ENCODE measurements at places on chromosomes 6 and 20.

DNA sequence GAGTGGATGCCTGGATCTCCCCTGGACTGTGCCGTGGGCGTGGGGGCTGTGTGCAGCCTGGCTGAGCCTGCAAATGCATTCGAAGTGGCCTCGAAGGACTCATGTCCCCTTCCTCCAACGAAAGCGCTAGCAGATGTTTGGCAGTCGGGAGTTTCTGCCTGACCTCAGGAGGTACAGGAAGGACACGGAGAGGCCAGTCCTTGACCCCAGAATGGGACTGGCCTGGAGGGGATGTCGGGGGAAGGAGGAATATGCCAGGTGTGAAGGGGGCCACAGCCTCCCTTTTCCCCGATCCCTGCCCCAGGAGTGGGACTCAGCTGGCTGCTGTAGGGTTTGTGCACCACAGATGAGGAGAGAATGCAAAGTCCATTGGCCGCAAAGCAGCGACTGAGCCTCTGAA lies 45.6 kb downstream of the APCDD1L start:
- DNase-seq = no peak

DNA sequence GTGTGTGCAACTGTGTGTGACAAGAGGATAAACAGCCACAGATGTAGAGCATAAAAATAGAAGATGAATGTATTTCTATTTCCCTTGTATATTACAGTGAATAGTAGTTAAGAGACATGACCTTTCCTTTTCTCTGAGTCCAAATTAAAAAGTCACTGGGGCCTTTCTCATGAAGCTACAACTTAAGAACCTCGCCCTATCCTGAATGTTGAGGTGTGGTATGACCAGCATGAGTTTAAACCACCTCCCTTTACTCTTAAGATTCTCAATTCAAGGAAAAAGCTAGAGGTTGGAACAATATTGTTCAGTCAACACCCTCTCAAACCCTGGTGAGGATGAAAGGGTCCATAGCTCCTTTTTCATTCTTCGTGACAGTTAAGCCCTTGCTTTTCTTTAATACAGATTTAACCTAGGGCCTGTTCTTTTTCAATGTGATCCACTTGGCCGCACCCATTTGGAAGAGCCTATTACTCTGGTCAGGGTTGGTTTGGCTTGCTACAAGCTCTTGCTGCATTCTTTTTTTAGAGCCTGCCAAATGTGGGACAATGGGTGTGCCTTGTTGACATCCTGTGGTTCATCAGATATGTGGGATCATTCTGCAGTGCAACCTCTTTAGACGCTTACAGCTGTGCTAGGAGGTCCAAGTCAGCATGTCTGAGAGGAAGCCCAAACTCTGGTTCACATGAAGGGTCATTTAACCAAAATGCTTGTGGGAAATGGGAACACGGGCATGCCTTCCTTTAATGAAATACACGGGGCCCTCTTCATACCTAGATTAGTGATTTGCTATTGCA lies 290.0 kb downstream of the HAO1 start:
- DNase-seq = no peak

DNA sequence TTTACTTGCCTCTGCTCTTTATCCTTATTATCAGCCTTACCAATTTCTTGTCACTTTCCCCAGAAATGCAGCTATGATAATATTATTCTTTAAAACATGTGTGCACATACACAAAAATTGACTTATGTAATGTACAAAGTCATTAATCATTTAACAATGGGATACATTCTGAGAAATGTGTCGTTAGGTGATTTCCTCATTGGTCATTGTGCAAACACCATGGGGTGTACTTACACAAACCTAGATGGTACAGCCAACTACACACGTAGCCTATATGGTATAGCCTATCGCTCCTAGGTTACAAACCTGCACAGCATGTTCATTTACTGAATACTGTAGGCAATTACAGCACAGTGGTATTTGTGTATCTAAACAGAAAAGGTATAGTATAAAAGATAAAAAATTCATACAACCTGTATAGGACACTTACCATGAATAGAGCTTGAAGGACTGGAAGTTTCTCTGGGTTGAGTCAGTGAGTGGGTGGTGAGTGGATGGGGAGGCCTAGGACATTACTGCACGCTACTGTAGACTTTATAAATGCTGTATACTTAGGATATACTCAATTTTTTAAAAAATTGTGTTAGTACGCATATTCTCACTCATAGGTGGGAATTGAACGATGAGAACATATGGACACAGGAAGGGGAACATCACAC lies 56.9 kb downstream of the HIVEP1 start:
- DNase-seq = no peak

DNA sequence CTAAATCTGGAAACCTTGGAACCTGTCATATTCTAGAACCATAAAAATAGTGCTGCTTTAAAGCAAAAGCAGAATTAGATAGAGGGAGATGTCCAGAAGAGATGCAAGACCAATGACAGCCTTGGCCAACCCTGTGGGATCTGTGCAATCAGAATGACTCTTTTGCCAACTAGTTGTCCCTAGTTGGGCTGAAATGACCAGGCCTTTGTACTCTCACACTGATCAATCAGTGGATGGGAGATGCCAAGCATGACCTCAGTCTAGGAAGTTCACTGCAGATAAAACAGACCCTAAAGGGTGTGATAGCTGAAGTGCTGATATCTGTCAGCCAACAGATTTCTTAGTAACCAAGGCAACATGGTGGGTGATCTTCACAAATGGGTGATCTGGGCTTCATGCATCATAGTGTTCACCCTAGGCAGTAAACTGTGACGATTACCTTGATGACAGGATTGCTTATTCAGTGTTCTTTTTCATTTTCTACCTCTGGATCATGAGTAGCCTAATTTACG lies 52.1 kb downstream of the BCKDHB start:
- DNase-seq = no peak

DNA sequence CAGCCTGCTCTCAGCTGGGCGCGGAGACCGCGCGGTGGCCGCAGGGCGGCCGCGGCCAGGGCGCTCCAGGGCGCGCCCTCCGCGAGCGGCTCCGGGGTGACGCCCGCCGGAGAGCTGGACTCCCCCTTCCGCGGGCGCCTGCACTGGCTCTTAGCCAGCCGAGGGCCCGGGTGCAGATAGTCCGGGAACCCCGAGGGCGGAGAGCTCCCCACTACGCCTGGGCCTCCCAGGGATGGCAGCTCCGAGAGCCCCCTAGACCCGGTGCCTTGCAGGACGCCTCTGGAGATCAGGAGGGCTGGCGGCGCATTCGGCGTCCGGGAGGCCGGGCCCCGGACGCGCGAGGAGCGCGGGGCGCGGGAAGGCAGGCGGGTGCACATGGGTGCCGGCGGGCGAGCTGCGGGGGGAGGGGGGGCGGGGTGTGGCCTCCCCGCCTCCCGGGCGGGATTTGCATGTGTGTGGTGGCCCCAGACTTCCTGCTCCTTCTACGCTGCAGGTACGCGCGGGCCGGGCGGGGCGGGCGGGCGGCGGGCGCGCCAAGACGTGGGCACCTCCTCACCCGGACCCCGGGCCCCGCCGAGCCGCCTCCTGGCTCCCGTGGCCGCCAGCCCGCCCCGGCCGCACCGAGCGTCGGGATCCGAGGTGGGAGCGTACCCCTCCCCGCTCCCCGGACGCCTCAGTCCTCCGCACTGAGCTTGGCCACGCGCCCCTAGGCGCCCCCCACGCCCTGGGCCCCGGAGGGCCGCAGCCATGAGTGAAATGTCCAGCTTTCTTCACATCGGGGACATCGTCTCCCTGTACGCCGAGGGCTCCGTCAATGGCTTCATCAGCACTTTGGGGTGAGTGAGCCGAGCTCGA lies at the start of gene ITPR3:
TSS of gene ITPR3 (plus strand) at position 467 of the 855 bp plus-strand sequence. CDS start at position 748, 281 bp downstream.
- DNase-seq = peak; percentile 30

DNA sequence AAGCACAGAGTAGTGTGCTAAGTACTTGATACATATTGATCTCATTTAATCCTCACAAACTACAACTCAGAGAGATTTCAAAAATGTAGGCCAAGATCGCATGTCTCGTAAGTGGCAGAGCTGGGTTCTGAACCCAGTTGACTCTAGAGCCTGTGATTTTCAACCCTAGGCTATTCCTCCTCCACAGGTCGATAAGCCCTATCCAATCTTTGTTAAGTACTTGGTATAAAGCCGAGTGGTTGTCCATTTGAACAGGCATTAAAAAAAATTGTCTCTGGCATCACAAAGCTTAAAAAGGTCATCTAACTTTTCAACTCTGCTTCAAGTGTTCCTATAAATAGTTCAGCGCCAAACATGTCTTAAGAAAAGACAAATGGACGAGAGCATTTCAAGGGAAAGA lies 37.4 kb downstream of the LYRM4 start:
- DNase-seq = no peak

- DNase-seq = no peak
Measured at GRCh38 chr6:89612121-89612520, 26.4 kb downstream of the LYRM2 start.

DNA sequence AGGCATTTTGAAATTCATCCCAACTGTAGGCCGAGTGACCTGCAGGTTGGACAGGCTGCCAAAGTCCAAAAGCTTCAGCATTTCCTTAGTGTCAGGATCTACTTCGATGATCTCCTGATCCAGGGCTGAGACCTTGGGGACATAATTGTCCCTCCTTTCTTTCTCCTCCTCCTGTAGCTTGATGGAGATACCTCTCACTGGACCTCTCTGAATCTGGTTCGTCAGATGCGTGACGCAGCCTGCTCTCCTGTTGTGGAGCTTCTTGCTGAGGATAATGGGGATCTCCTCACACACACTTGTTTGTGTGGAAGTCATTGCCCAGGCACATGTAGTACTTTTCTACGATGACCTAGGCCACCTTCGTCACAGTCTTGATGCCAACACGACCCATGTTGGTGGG lies 1.5 kb upstream of the MAS1L start:
- DNase-seq = no peak

DNA sequence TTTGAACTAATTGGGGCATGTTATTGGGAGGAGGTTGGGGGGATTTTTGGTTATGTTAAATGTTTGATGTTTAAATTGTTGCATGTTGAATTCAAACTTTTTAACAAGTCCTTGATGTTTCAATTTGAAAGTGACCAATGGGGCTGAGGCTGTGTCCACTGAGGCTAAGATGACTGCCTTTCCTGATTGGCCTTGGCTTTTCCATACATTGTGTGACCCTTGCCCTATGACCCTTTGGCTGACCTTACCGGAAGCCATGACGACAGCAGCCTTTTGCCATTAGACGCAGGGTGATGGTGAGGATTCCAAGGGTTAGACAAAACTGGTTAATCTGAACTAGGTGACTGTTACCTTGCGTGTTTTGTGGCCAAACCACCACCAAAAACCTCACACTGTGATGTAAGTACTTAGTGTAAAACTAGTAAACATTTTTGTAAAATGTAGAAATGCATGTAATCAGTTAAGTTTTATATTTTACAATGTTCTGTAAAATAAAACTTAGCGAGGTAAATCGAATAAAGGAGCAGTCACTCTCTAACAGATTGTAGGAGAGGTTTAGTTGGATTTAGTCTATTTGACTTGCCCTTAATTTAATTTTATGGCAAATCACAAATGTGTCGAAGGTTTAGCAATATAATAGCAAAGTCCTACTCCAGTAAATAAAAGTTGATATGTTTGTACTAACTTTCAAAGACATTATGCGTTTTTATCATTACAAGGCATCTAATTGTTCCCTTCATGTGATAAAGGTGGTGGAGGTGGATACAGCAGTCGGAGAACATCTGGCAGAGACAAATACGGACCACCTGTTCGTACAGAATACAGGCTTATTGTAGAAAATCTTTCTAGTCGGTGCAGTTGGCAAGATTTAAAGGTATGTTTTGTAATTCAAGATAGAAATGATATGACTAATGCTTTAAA lies 1.6 kb downstream of the SRSF6 start:
- no peak for DNase-seq

- DNase-seq = no peak
Measured at GRCh38 chr6:12331951-12332749, 42.0 kb downstream of the EDN1 start.

DNA sequence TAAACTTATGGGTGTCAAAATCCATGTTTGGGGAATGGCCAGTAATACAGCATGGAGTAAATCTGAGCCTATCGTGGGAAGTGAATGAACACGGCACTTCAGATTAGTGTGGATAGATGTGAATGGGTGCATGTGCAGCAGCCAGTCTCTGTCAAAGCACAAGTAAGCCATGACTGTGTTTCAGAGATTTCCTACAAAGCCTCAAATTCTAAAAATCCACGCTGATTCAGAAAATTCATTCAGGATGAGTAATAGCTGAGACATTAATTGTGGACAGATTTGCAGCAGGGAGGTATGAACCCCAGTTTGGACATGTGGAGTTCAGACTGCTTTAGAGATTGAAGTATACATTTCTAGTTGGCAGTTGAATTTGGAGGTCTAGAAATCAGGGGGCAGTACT lies 115.1 kb downstream of the QKI start:
- DNase-seq = peak; percentile 56

DNA sequence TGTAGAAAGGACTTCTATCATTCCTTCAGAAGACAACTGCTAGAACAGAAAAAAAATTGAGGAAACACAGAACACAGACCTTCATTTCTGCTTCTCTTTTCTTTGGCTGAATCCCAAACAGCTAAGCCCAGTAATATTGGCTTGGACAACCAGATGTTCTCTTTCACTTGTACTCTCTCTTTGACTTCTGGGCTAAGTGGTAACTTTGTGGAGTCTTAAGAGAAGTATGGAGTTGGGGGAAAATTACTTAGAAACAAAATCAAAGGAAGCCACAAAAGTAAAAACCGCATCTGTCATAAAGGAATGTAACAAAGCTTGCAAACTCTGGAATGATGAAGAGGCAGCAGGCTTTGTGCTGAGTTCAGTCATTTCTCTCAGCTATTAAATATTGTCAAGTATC lies 587.5 kb downstream of the CBLN4 start:
- DNase-seq = no peak

Data from kidney glomerular epithelial cell (primary cell).